ENCODE measurements at places on chromosomes 2 and 18. TPM values are rescaled to one million over a fixed set of nuclear protein-coding genes. Genes with fewer than 3 reads are reported as not detected.

The TMEM169 gene
- 3.8 TPM for total RNA-seq

The FSHR gene
- 0.74 TPM for total RNA-seq

The CDH20 gene
- 0.65 TPM for total RNA-seq

The OSR1 gene
- total RNA-seq: 10.3 TPM

DNA sequence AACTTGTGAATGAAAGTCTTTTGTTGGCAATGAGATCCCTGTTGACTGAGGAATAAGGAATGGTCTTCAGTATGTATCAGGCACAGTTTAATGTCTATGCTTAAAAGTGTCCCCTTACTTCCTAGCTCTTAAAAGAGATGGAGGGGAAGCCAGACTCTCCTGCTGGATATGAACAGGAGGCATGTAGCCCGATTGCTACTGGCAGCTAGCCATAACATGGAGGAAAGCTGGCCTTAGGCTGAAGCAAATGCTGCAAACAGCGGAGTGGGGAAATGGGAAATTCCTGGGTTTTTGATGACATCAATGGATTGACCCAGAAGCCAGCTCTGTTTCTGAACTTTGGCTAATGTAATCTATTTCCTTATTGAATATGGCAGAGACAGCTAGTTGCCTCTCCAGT, 266.1 kb downstream of the SLC4A3 start:
- DNase-seq: no peak

GRCh38 chr2:62382757-62383156, 123.2 kb downstream of the TMEM17 start:
- no peak for DNase-seq

- DNase-seq: no peak
Measured at GRCh38 chr2:202756598-202756997, 115.0 kb downstream of the ICA1L start.

DNA sequence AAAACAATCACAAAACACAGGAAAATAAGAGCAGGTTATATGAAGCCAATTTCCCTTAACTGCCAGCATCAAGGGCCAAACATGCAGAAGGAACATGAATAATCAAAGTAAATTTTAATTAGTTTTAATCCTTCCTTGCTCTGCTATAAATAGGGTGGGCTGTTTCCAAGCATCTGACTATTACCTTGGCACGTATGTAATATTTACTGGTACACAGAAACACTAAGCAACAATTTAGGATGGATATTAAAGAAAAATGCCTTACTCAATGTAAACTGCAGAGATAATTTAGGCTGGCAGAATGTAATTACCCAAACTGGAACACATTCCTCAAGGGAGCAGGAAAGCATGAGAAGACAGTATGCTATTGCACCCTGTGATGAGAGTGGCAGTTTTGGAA, 468.2 kb downstream of the TDRD15 start:
- no peak for DNase-seq

- no peak for DNase-seq
Measured at GRCh38 chr2:19349911-19350677, 8.3 kb downstream of the OSR1 start.

DNA sequence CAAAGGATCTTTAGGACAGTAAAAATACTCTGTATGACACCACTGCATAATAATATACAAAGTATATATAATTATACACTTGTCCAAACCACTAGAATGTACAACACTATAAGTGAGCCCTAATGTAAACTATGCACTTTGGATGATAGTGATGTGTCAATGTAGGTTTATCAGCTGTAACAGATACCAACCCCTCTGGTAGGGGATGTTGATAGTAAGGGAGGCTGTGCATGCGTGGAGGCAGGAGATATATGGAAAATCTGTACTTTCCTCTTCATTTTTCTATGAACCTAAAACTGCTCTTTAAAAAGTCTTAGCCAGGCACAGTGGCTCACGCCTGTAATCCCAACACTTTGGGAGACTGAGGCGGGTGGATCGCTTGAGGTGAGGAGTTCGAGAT, 37.5 kb upstream of the SP3 start:
- no peak for DNase-seq

DNA sequence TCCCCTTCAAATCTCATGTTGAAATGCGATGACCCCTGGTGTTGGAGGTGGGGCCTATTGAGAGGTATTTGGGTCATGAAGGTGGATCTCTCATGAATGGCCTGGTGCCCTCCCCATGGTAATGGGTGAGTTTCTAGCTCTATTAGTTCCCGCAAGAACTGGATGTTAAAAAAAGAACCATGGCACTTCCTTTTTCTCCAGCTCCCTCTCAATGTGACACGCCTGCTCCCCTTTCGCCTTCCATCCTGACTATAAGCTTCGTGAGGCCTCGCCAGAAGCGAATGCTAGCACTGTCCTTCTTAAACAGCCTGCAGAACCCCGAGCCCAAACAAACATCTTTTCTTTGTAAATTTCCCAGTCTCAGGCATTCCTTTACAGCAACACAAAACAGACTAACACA, 303.2 kb upstream of the REV1 start:
- no peak for DNase-seq

Measured in progenitor cell of endocrine pancreas (in vitro differentiated cells).